ENCODE measurements at places on chromosomes 16 and 17.

GRCh38 chr17:67635681-67636080 is 82.1 kb upstream of the NOL11 start:
- DNase-seq: no peak

DNA sequence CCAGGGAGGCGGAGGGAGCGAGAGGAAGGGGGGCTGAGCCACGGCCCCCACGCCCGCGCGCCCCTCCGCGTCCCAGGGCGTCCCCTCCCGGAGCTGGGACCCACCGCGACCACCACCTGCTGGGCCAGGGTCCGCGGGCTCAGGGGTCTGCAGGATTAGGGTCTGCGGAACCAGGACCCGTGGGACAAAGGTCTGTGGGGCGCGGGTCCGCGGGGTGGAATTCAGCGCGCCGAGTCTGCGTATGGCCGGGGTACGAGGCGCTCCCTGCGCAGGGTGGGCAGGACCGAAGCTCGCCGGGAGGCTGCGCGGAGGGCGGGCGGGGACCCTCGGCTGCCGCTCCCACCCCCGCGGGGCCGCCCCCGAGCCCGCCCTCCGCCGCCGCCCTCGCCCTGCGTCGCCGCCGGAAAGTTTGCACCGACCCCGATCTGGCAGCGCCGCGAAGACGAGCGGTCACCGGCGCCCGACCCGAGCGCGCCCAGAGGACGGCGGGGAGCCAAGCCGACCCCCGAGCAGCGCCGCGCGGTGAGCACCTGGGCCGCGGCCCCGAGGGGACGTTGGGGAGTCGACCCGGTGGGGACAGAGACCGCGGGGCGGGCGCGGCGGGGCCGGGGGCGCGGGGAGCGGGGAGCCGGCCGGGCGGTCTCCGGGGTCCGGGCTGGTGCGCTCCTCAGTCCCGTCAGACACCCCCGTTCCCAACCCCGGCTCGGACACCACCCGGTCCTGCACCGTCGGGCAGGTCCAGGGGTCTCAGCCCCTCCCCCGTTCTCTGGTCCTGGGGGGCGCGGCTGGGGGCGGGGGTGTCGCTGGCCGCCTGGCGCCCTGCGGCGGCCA is at the start of gene GCGR:
TSS of gene GCGR (plus strand) at position 423 of the 831 bp plus-strand sequence. CDS start 4,869 bp downstream, outside the sequence.
- no peak for DNase-seq

GRCh38 chr17:2888326-2888725 is 92.1 kb downstream of the RAP1GAP2 start:
- DNase-seq: no peak

- no peak for DNase-seq
Observed at GRCh38 chr16:16073891-16074881, 124.8 kb downstream of the ABCC1 start.

DNA sequence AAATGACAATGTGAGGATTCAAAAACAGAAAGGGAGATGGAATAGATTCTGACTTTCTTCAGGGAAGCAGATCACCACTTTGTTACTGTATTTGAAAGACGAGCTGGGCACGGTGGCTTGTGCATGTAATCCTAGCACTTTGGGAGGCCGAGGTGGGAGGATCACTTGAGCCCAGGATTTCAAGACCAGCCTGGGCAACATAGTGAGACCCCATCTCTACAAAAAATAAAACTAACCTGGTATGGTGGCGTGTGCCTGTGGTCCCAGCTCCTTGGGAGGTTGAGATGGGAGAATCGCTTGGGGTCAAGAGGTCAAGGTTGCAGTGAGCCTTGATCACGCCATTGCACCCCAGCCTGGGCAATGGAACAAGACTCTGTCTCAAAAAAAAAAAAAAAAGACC is 34.0 kb downstream of the PIGL start:
- DNase-seq: no peak

GRCh38 chr17:1542316-1542715 is 20.3 kb downstream of the PITPNA start:
- no peak for DNase-seq

- no peak for DNase-seq
Observed at GRCh38 chr17:17919169-17920107, 52.8 kb downstream of the TOM1L2 start.

- no peak for DNase-seq
Observed at GRCh38 chr17:34117811-34118210, 137.3 kb upstream of the CCL2 start.

DNA sequence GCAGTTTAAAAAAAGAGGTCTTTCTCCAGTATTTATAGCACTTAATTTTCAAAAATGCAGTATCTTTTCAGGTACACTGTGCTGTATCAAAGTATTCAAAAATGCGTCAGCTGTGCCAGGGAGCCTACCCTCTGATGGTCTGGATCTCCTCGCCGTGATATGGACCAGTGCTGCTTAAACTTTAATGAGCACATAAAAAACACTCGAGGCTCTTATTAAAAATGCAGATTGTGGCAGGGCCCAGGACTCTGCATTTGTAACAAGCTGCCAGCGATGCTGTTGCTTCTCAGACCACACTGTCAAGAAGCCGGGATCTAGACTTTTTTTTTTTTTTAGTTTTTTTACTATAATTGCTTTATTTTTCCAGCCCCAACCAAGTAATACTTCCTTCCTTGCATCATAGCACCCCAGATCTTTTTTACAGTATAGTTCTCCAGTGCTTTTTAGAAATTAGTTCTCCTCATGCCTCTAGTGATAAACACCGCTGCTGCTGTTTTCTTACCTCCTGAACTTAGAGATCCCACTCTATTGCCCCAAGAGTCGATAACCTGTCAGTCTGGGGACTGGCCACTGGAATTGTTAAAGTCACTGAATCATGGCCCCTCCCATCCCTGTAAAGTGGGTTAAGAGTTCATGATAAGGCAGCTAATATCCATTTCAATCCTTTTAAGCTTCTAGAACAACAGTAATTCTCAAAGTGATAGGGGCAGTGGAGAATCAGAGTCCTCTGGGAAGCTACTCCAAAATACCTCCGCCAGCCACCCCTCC is 1.6 kb upstream of the SMARCD2 start:
- DNase-seq: no peak

GRCh38 chr17:1729966-1730325 is 5.4 kb downstream of the WDR81 start:
- no peak for DNase-seq

GRCh38 chr16:23974223-23974622 is 138.4 kb downstream of the PRKCB start:
- DNase-seq: no peak

- DNase-seq: no peak
Observed at GRCh38 chr17:80883831-80884735, 107.6 kb upstream of the CHMP6 start.

DNA sequence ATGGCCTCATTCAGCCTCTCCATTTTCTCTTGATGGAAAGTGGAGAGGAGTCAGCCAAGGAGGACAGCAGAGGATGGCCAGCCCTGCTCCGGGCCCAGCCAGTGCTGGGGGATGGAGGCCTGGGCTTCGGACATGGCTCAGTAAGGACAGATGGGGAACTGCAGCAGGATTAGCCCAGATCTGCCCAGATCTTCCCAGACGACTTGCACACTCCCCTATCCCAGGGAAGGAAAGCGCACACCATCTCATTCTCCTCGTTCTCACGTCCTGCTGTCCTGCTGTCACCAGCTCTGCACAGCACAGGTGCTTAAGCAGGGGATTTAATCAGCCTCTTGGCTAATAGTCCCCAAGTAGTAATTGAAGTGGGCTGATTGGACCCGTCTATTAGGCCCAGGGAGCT is 100.2 kb upstream of the SDK2 start:
- no peak for DNase-seq

- DNase-seq: no peak
Observed at GRCh38 chr16:18834864-18835263, 33.5 kb upstream of the ARL6IP1 start.

DNA sequence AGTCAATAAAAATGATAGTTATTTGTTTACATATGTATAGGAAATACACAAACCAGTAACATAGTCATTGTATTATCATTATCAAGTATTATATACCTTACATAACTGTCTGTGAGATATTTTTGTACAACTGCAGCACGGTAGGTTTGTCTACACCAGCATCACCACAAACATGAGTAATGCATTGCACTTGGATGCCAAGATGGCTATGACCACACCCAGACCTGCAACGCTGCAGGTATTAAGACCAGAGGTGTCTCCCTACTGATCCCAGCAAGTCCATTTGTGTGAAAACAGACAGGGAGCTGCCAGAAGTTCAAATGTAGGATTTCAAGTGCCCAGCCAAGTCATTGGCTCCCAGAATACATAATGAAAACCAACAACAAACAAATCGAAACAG is 34.2 kb upstream of the NOS2 start:
- DNase-seq: no peak

GRCh38 chr17:45578516-45579455 is 88.3 kb upstream of the PLEKHM1 start:
- no peak for DNase-seq

DNA sequence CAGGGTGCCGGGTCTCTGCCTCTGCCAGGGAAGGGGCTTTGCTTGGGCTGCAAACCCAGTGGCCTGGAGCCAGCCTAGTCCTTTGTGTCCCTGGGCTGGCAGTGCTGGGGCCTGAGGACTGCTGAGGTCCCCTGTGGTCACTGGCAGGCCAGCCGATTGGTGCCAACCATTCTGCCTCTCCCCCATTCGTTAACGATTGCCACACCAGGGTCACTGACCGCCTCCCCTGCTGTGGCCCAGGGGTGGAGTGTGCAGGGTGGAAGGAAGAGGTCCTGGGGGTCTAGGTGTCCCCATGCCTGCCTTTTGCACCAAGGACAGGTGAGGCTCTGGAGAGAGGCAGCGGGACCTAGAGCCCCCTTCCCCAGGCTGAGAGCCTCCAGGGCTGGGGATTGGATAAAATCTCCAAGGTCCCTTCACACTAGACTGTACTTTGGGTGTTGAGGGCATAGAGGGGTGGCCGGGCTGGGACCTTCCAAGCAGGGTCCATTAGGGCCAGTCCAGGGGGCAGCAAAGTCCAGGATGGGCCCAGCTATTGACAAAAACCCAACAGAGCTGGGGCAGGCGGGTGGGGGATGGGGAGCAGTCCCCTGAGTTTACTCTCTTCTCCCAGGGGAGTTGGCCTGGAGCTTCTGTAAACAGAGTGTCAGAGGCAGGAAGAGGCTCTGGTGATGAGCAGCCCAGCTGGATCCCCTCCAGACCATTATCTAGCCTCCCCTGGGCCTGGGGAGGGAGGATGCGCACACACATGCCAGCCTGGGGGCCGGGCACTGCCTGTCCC is 1.1 kb downstream of the VASN start:
- no peak for DNase-seq

- no peak for DNase-seq
Observed at GRCh38 chr16:46768809-46769208, 20.7 kb upstream of the MYLK3 start.
